Thoracic aorta endothelial cell (primary cell): ENCODE measurements at places on chromosomes 3 and 15. TPM values are rescaled to one million over a fixed set of nuclear protein-coding genes. Genes with fewer than 3 reads are reported as not detected.

HYAL2 gene
- 271 and 320 TPM in 2 replicates for total RNA-seq

MAP2K5 gene
- 7.8 and 9.3 TPM in 2 replicates for total RNA-seq

NME9 gene
- total RNA-seq, result not detected in 2 replicates

GCSAM gene
- not detected in 2 replicates for total RNA-seq

KBTBD13 gene
- total RNA-seq, result not detected in 2 replicates

TMIE gene
- total RNA-seq, result 0.13 and 0.36 TPM in 2 replicates

CCRL2 gene
- 14.6 and 15.4 TPM in 2 replicates for total RNA-seq

CLEC3B gene
- not detected in 2 replicates for total RNA-seq

TPRG1 gene
- total RNA-seq, result 0.13 TPM in 1 of 2 replicates, not detected in the other

CCR4 gene
- under 0.01 and 0.22 TPM in 2 replicates for total RNA-seq

DNAJA4 gene
- 7.2 and 10.6 TPM in 2 replicates for total RNA-seq

CYP19A1 gene
- not detected in 2 replicates for total RNA-seq

LRRK1 gene
- total RNA-seq, result 10.0 and 16.2 TPM in 2 replicates

MRAS gene
- total RNA-seq, result 10.0 and 17.6 TPM in 2 replicates

CHRNA7 gene
- 1.0 and 4.1 TPM in 2 replicates for total RNA-seq

CDHR4 gene
- total RNA-seq, result not detected in 2 replicates

FGF12 gene
- total RNA-seq, result 1.7 and 3.5 TPM in 2 replicates

PARP6 gene
- total RNA-seq, result 17.7 and 20.4 TPM in 2 replicates

A4GNT gene
- total RNA-seq, result not detected in 2 replicates

TP63 gene
- total RNA-seq, result not detected in 2 replicates

CD276 gene
- 58.8 and 60.9 TPM in 2 replicates for total RNA-seq

ADGRG7 gene
- total RNA-seq, result not detected in 2 replicates

RBPMS2 gene
- total RNA-seq, result 0.13 and 0.65 TPM in 2 replicates

ZKSCAN7 gene
- 0.66 and 1.1 TPM in 2 replicates for total RNA-seq

SLC51B gene
- not detected in 2 replicates for total RNA-seq
